ENCODE measurements at places on chromosomes 3 and 15.

GRCh38 chr3:133038731-133039375, 662 bp downstream of the TMEM108 start:
- DNase-seq: no peak

- DNase-seq: no peak
Measured at GRCh38 chr15:89693696-89694095, 3.1 kb downstream of the WDR93 start.

GRCh38 chr3:88957711-88958439, 149.5 kb upstream of the EPHA3 start:
- DNase-seq: no peak

DNA sequence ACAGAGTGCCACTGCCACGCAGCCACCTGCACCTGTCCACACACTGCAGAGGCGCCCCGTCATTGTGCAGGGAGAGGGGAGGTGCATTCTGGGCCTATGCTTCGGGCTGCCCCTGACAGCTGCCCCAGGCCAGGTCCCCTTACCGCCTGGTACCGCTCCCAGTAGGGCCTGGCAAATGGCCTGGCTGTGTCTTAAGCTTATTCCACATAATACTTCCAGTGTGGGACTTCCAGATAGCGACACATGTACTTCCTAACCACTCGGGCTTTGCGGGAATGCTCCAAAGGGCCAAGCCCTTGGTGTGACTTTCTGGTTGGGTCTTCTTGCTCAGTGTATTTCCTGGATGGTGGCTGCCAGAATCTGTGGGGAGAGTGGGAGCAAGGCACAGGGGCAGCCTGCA, 254.3 kb upstream of the CHRNA7 start:
- no peak for DNase-seq

- no peak for DNase-seq
Measured at GRCh38 chr15:52326756-52327155, 31.2 kb upstream of the MYO5C start.

DNA sequence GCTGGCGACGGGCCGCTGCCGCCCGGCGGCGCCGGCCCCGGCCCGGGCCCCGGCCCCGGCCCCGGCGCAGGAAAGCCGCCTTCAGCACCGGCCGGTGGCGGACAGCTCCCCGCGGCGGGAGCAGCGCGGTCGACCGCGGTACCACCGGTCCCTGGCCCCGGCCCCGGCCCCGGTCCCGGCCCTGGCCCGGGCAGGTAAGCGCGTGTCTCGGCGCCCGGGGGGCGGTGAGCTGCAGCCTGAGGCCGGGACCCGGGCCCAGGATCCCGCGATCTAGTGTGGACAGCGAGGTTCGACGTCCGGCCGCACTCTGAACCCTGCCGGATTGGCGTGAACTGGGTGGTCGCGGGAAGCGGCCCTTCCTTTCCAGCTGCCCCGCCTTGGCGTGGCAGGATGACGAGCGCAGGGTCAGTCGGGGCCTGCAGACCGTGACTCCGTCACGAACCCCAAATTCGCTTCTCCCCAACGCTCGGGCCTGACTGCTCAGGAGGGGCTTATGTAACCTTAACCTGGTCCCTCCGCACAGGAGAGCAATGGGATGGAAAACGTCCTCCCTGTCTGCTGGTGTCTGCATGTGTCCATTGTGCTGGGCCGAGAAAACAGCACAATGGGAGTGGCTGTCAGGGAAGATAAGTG, 472 bp downstream of the BSN start:
- peak; percentile 51 for DNase-seq

GRCh38 chr3:176584413-176585176, 612.7 kb downstream of the TBL1XR1 start:
- no peak for DNase-seq

GRCh38 chr3:18135060-18135814, 289.9 kb downstream of the SATB1 start:
- no peak for DNase-seq

DNA sequence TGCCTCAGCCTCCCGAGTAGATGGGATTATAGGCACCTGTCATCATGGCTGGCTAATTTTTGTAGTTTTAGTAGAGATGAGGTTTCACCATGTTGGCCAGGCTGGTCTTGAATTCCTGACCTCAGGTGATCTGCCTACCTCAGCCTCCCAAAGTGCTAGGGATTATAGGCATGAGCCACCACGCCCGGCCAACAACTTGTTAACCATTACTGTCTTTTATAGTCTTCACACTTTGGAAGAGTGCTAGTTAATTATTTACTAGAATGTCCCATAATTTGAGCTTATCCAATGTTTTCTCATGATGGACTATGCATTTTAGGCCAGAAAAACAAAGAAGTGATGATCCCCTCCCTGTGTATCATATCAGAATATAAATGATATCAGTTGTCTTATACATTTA, 288.6 kb upstream of the CBLB start:
- no peak for DNase-seq

GRCh38 chr3:20462226-20462625, 276.2 kb upstream of the SGO1 start:
- no peak for DNase-seq

All from stimulated activated CD4-positive, alpha-beta T cell treated with anti-CD3 and anti-CD28 coated beads, Interleukin-4, amount 100 ng/mL, for 24 hours (primary cell).